ENCODE measurements at places on chromosomes 7 and 10. TPM values are rescaled to one million over a fixed set of nuclear protein-coding genes. Genes with fewer than 3 reads are reported as not detected.

The PON3 gene
- total RNA-seq: not detected

The ADCY1 gene
- 0.57 TPM for total RNA-seq

The CRHR2 gene
- not detected for total RNA-seq

The ATOH7 gene
- not detected for total RNA-seq

The KEL gene
- total RNA-seq: 0.34 TPM

The SYT15 gene
- total RNA-seq: 0.51 TPM

The PPP1R17 gene
- total RNA-seq: not detected

- DNase-seq: no peak
Measured at GRCh38 chr7:977326-978048, 2.1 kb upstream of the COX19 start.

GRCh38 chr7:151721694-151722093, 155.2 kb downstream of the PRKAG2 start:
- no peak for DNase-seq

GRCh38 chr10:58282615-58283014, 13.7 kb downstream of the CISD1 start:
- peak; percentile 45 for DNase-seq

GRCh38 chr10:6464862-6465430, 115.1 kb downstream of the PRKCQ start:
- DNase-seq: peak; percentile 27

DNA sequence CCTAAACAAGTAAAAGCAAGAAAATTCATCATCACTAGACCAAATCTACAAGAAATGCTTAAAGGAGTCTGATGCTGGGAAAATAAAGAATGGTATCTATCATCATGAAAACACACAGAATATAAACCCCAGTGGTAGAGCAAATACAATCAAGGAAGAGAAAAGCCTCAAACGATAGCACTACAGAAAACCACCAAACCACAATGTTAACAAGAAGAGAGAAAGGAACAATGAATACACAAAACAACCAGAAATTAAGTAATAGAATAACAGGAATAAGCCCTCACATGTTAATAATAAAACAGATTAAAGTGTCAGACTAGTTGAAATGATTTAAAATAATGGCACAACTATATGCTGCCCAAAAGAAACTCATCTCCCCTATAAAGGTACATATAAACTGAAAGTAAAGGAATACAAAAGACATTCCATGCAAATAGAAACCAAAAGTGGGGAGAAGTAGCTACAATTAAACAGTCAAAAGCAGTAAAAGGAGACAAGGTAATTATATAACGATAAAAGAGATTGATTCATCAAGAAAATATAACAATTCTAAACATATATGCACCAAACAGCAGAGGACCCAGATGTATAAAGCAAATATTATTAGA, 77.3 kb downstream of the JMJD1C start:
- no peak for DNase-seq

All from activated CD4-positive, alpha-beta memory T cell treated with anti-CD3 and anti-CD28 coated beads for 36 hours (primary cell).